ENCODE measurements at places on chromosomes 16 and 17.

- no peak for DNase-seq
Observed at GRCh38 chr17:17204041-17204591, 2.0 kb downstream of the PLD6 start.

DNA sequence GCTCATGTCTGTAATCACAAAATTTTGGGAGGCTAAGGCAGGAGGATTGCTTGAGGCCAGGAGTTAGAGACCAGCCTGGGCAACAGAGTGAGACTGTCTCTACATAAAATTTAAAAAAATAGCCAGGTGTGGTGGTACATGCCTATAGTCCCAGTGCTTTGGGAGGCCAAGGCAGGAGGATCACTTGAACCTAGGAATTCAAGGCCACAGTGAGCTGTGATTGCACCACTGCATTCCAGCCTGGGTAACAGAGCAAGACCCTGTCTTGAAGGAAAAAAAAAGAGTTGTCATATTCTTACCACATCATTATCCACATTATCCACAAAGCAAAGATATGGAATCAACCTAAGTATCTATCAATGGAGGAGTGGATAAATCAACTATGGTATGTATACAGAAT, 21.0 kb upstream of the MAPK3 start:
- DNase-seq = no peak

GRCh38 chr16:86578061-86578599, at the start of gene FOXL1:
TSS of gene FOXL1 (plus strand) at chr16:86578549. CDS start at chr16:86578724, 175 bp downstream.
- peak; percentile 91 for DNase-seq

DNA sequence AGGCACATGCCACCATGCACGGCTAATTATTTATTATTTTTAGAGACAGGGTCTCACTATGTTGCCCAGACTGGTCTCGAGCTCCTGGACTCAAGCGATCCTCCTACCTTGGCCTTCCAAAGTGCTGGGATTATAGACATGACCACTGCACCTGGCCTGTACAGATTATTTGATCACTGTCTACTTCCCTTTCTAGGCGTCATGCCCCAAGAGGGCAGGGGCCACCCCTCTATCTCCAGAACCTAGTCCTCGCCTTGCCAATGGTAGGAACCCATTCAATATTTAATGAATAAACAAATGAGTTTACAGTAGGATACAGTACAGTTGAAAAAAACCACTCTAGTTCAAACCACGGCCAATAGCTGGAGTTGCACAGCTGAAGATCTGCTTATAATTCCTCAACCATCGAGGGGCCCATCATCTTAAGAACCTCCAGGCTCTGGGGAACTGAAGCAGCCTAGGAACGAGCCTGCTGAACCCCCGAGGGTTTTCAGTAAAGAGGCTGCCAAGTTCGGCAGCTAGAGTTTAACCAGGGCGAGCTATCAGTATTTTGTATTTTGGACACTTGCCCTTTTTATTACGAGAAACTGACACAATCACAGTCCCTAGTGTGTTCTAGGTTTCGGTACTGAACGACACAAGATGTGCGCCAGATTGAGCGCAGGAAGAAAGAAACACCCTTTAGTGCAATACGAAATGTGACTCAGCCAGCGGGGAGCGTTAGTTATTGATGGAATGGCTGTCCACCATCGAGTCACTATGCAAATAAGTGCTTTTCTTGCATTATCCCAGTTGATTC, 14.6 kb downstream of the ADCY9 start:
- no peak for DNase-seq

GRCh38 chr17:7989781-7990655, 12.4 kb upstream of the GUCY2D start:
- peak; percentile 62 for DNase-seq

GRCh38 chr17:30323262-30323894, 10.5 kb downstream of the TMIGD1 start:
- no peak for DNase-seq

GRCh38 chr16:73021866-73022495, 25.9 kb downstream of the ZFHX3 start:
- no peak for DNase-seq

DNA sequence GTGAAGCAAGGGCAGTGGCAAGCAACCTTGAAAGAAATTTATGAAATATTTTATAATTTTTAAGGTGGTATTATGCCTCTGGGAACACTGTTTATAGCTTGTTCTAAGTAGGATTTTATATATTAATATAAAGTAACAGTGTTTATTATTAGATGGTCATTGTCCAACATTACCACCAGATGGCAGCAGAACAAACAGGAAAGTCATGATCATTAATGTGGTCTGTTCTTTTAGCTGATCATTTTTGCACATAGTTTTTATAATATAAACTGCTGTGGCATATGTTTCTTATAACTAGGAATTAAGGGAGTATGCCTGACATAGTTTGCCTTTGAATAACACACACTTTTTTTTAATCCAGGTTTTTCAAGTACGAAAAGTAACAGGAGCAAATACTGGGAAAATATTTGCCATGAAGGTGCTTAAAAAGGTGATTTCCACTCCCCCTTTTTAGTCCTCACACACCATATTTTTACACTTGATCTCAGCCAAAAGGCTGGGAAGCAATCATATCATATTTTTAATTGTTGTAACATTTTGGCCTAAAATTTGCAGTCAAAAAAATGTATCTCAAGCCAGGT, 21.4 kb downstream of the RPS6KB1 start:
- DNase-seq = peak; percentile 54

GRCh38 chr17:42886283-42887176, 14.1 kb upstream of the G6PC1 start:
- no peak for DNase-seq

DNA sequence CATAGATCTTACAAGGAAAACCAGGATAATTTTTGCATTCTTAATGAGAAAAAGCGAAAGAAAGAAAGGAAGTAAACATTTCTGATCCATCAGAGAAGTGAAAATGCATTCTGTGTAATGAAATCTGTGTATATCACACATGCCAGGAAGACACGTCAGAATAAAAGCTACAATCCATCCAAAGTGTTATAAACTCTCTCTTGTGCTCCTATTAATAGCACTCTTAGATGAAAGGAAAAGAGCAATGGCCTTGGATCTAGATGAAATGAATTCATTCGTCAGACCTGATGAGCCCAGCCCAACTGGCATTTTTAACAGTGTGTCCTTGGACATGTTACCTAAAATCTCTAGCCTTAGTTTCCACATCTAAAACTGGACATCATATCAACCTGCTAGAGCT, 885.5 kb downstream of the CDH11 start:
- no peak for DNase-seq

GRCh38 chr16:74455213-74455612, 33.9 kb upstream of the CLEC18B start:
- peak; percentile 78 for DNase-seq

GRCh38 chr16:79795556-79795955, 195.0 kb upstream of the MAF start:
- DNase-seq = no peak

GRCh38 chr17:78381601-78382232, 3.3 kb downstream of the PGS1 start:
- peak; percentile 63 for DNase-seq

- DNase-seq = peak; percentile 15
Observed at GRCh38 chr17:39335704-39336223, 65.7 kb downstream of the FBXL20 start.

DNA sequence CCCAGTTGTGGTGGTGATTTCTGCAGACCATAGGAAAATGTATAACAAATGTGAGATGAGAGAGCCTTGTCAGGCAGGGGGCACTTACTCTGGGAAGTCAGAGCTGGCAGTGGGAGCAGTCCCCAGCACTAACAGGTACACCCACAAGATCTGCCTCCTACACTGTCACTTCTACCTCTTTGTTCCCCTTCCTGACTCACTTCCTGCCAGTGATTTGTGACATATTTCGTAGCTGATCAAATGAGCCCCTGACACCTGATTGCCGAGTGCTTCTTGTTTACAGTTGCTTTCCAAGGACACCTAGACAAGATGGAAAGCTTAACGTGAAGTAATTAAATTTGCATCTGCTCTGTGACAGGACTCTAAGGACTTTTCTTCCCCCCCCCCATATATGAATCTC, 40.5 kb downstream of the FTO start:
- no peak for DNase-seq

- DNase-seq = no peak
Observed at GRCh38 chr16:66898207-66898606, 17.9 kb downstream of the PDP2 start.

DNA sequence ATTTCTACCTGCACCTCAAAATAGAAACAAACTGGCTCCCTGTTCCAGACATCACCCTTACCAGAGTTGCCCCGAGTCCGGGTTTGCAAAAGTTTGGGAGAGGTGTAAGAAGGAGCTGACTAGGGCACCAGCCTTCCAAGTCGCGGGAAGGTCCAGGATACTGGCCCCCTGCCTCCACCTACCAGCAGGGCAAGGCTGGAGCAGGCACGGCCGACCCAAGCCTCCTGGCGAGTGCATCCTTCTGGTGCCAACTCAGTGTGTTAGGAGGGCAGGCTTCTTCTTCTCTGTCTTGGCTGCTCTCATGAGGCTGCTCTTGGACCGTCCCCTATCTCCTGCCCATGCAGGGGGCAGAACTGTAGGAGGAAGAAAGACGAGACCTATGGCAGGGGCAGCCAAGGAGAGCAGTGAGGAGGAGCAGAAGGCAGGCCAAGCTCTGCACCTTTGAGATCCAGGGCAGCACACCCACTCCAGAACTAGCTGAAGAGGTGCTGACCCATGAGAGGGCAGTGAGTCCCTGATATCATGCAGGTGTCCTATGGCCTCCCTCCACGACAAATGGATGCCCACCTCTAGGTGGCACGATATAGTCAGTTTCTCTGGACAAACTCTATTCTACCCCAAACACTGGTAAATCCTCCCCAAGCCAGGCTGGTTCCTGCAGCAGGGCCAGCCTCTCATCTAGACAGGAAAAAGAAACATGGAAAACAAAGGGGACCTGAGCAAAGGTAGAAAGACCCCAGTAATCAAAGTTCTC, 54.4 kb downstream of the CYTH1 start:
- DNase-seq = no peak

- peak; percentile 63 for DNase-seq
Observed at GRCh38 chr17:29292992-29293889, 707 bp downstream of the NUFIP2 start.

DNA sequence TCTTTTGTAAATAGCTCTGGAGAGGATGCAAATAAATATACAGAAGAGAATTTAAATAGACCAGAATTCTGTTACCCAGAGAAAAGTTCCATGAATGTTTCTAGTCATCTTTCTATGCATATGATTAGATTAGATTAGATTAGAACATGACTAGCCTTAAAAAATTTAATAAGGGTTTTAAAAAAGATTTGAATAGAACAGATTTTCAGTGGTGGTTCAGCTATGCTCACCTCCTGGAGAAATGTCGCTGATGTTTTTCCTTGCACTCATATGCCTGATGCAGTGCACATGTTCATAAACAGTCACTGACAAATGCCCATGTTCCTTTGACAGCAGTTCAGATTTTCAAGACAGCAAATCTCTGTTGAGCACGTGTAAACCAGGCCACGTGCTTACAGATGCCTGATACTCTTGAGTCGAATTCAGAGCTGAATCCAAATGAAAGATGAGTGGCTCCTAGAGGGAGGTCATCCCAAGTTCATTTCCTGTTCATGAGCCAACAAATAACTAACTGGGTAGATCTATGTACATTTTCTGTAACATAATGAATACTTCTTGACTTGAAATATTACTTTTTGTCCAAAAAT, 19.9 kb upstream of the RAB11FIP4 start:
- DNase-seq = peak; percentile 51

GRCh38 chr17:40553694-40554534, 11.4 kb downstream of the CCR7 start:
- peak; percentile 82 for DNase-seq

DNA sequence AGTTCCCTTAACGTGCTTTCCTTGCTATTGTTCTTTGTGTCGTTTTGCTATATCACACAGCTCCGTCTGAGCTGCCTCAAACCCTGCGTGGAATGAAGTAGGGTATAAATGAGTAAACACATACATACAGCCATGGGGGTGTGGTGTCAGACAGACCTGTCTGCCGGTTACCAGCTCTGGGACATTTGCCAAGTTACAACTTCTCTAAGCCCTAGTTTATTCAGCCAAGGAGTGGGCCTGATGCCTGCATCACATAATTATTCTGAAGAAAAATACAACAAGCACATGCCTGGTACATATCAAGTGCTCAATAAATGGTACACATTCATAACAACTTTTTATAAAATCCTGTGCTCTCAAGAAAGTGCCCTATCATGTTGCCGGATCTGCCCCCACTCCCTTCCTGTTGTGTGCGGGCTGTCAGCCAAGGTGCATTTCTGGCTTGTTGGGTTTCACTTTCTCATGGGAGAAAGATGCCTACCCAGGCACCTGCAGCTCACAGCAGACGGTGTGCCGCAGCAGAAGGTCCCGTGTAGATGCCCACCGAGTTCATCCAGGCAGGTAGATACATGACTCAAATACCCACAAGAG, 30.5 kb downstream of the SMPD3 start:
- DNase-seq = no peak

GRCh38 chr17:19876529-19877161, 8.9 kb upstream of the ULK2 start:
- no peak for DNase-seq

DNA sequence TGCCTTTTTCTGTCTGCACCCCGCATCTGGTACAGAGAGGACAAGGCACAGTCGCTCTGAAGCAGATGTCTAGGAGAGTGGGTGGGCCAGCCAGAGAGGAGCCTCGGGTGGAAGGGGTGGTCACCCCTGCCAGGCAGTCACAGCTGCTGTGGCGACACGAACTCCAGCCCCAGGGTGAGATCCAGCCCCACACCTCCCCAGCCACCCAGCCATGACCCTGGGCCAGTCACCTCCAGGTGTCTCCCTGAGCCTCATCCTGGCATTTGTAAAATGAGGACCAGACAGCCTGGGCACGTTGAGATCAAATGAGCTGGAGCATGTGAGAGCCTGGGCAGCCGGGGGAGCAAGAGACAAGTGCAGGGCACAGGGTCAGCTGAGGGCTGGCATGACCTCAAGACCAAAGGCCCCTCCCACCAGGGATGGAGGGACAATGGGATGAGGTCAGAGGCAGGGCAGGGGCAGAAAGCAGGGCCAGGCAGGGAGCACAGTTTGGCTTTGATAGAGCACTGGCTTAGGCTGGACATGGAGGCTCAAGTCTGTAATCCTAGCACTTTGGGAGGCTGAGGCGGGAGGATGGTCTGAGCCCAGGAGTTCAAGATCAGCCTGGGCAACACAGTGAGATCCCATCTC, 7.7 kb downstream of the ADAM11 start:
- no peak for DNase-seq

- peak; percentile 32 for DNase-seq
Observed at GRCh38 chr16:4213737-4214136, 28.1 kb downstream of the SRL start.

DNA sequence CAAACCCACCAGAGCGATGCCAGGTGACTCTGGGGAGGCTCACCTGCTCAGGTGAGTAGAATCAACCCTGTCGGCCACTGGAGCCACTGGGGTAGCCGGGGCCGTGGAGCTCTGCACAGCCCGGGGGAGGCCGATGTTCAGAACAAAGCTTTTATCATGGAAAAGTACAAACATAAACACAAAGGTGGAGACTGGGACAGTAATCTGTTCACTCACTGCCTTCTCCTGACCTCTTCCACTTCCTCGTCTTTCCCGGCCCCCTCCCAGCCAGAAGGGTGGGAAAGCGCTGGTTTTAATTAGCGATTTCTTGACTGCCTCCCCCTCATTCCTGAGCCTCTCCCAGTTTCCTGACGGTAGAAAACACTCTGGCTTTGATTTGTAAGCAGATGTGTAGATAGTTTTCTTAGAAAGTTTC, 9.8 kb upstream of the TEX19 start:
- DNase-seq = peak; percentile 92
